Cardiac atrium fibroblast (primary cell): ENCODE measurements at places on chromosomes 1 and 21. TPM values are rescaled to one million over a fixed set of nuclear protein-coding genes. Genes with fewer than 3 reads are reported as not detected.

The TDRKH gene
- total RNA-seq = 0.65 and 1.8 TPM in 2 replicates

The ABCA4 gene
- total RNA-seq = 0.18 and 0.97 TPM in 2 replicates

The DUSP10 gene
- 2.9 and 10.2 TPM in 2 replicates for total RNA-seq

The TMEM125 gene
- not detected in 2 replicates for total RNA-seq

The FCN3 gene
- 0.49 TPM in 1 of 2 replicates, not detected in the other for total RNA-seq

The MYOG gene
- not detected in 2 replicates for total RNA-seq

The NFASC gene
- 21.5 and 34.5 TPM in 2 replicates for total RNA-seq

The KRTAP12-2 gene
- not detected in 2 replicates for total RNA-seq

The PRKAA2 gene
- total RNA-seq = under 0.01 and 0.16 TPM in 2 replicates

The PRXL2B gene
- 16.8 and 19.5 TPM in 2 replicates for total RNA-seq

The TNNT2 gene
- total RNA-seq = not detected in 2 replicates

The CFHR3 gene
- total RNA-seq = not detected in 2 replicates
